Ecto neural progenitor cell (in vitro differentiated cells): ENCODE measurements at places on chromosomes 11 and 22.

DNA sequence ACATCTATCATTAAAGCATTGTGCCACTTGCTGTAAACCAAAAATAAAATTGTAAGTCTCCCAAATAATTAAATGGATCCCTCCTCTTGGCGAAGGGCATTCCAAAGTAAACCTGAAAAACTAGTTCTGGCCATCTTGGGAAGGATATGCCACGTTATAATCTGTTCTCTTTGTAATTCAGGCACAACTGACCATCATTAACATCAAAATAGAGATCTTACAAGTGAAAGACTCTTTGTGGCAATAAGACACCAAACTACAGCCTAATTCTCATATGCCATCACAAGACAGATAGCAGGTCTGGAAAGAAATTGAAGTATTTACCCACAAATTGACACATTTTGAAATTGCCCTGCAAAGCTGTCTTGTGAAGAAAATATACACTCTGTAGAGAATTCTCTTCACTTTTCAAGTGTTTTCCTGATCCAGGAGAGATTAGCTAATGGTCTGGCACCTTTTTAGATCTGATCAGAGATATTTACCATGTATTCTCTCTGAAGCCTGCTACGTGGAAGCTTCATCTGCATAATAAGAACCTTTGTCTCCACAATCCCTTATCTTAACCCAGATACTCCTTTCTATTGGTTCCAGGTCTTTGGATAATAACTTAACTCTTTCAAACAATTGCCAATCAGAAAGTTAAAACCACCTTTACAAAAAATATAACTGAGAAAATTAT, 630.4 kb upstream of the CCDC179 start:
- DNase-seq: no peak

DNA sequence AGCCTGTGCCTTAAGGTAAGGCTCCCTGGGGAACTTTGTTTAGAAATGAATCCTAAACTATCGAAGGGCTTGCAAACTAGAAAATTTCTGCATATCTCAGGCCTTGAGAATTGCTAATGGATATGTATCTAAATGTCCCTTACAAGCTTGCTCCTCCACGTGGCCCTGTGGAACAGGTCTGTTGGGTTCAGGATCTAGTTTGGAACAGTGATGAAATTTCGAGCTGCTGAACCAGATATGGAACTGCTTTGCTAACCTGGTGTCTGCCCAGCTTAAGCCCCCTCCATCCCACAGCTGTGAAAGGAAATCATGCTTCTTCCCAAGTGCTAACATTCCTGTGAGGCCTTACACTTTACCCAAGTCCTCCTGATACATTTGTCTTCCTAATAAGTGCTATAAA, 11.6 kb downstream of the SREBF2 start:
- no peak for DNase-seq

DNA sequence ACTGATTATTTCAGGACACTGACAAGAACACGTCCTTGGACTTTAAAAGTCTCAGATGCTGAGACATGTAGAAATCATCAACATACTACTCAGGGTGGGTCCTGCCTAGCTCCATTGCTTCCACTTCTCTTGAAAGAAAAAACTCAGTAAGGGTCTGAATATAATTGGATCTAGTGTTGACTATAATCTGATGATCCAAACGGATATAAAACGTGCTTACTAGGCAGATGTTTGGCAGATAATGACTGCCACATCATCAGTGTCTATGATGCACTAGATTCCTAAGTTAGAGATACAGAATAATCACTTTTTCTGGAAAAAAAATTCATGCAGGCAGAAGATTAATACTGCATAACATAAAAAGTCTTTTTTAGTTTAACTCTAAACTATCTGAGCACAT, 21.6 kb downstream of the GUCY1A2 start:
- DNase-seq: no peak

DNA sequence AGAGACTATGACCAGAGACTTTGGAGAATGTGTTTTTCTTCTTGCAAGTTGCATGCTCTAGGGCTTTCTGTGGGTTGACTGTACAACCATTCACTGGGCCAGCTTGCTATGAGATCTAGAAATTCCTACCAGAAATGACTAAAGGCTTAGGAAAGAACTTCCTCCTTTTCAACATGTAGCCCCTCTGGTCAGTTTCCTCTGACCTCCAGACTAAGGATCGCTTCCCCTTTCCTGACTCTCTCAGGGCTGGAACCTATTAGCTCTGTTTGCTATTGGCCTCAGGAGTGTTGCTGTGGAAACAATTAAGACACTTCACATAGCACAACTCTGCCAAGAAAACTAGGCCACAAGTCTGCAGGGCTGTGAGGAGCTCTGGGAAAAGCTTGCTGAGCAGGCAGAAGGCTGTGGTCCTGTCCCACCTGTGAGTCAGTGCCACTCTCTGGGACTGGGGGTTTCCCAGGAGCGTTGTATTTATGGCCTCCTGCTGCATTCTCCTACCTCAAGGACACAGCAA, 10.7 kb downstream of the CRY2 start:
- no peak for DNase-seq

- DNase-seq: no peak
Observed at GRCh38 chr11:45260071-45260470, 26.1 kb downstream of the SYT13 start.

GRCh38 chr11:57639321-57640067, 10.2 kb downstream of the YPEL4 start:
- peak; percentile 98 for DNase-seq

DNA sequence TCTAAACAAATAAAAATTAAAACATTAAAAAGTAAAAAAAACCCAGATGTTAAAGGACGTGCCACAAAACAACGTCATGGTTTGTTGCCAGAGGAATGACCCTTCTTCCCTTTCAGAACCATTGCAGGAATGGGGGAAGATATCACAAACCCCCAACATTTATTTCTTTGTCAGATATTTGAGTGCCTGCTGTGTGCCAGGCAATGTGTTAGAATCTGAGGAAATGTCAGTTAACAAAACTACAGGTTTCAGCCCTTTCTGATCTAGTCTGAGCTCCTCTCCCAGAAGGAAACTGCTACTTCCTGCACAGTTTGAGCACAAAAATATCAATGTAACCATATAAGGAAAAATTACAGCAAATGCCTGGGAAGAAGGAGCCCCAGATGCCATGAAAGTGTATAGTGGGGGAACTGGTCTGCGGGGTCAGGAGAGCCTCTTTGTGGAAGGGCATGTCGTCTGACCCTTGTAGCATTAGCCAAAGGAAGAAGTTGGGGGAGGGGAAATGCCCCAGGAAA, 7.1 kb upstream of the NHERF4 start:
- no peak for DNase-seq

GRCh38 chr11:128473636-128474035, 113.7 kb downstream of the ETS1 start:
- no peak for DNase-seq

DNA sequence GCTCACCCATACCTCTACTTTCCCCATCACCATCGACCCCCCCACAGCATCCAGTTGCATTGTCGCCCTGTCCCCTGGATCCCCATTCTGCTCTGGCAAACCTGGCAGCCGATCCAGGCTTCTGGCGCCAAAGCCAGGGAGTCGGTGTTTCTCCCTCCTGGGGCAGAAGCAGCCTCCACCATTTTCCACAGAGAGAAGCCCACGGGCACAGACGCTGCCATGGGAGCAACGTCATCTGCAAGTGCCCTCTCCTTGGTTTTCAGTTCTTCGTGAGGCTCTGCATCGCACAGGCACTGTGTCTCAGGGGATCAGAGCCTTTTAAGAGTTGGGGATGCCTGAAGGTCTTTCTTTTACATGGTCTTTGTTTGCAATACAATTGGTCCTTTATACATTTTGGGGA, 2.3 kb downstream of the YPEL4 start:
- peak; percentile 55 for DNase-seq

DNA sequence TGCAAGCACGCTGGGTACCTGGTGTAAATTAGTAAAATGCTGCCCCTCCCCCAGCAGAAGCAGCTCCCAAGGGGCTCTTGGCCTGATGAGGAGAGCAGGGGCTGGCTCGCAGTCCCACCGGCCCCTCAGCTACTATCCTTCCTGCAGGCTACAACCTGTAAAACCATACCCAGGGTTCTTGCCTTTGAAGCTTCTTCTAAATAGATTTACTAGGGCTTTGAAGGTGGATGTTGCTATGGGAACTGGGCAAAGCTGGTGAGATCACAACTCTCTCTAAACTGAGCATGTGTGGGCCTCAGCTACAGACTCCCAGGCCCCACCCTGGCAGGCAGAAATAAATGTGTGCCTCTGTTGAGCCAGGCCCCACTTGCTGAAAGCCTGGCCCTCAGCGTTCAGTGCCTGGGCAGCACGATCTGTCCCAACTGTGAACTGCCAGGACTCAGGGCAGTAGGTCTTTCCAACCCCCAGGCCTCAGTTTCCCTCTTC, 18.5 kb downstream of the CD5 start:
- no peak for DNase-seq

GRCh38 chr22:41034706-41035105, 57.7 kb upstream of the EP300 start:
- DNase-seq: no peak

DNA sequence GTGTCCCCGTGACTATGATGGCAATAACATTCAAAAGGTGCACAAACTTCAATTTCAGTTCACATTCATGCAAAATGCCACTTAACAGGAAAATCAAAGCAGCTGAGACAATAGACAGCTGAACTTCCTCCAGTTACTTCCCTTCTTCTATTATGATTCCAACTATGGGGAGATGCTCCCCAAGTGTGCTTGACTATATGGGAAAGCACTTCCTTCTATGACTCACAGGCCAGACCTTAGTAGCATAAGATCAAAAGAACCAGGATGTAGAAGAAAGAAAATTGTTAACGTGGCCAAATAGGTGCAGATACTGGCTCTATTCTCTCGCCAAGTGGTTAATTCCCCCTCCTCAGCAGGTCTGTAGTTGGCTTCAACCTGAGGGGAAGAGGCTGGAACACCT, 7.8 kb upstream of the FAT3 start:
- DNase-seq: no peak

DNA sequence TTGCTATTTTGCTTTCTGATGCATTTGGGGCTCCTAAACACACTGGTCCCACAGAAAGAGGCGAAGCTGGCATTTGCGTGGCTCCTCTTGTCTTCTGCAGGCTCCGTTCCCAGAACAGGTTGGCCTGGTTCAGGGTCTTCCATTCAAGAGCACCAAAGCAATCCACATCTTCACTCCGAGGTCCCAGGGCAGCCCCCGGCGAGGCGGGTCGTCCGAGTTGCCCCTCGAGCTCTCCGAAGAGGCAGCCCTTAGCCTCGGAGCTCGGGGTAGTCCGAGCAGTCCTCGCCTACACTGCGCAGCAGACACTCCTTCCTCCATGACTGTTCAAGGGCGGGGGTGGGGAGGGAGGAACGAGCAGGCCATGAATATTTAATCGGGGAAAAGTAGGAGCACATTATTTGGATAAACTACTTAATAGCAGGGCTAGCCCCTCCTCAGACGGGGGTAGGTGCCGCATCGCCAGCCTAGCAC, 321.3 kb downstream of the BLID start:
- DNase-seq: no peak

- no peak for DNase-seq
Observed at GRCh38 chr11:33172996-33173395, 11.7 kb upstream of the CSTF3 start.

GRCh38 chr11:125287491-125288210, 123.1 kb downstream of the PKNOX2 start:
- DNase-seq: no peak

- no peak for DNase-seq
Observed at GRCh38 chr22:29016067-29016938, 45.3 kb downstream of the C22orf31 start.

- DNase-seq: no peak
Observed at GRCh38 chr11:68584991-68585524, 99.3 kb upstream of the GAL start.

GRCh38 chr11:72823105-72823804, 9.0 kb downstream of the ATG16L2 start:
- DNase-seq: peak; percentile 46

GRCh38 chr11:106415510-106415909, 338.0 kb downstream of the AASDHPPT start:
- DNase-seq: no peak

- no peak for DNase-seq
Observed at GRCh38 chr11:130467116-130467900, 18.9 kb downstream of the ADAMTS15 start.

GRCh38 chr11:74877132-74877531, 71.8 kb downstream of the XRRA1 start:
- no peak for DNase-seq

DNA sequence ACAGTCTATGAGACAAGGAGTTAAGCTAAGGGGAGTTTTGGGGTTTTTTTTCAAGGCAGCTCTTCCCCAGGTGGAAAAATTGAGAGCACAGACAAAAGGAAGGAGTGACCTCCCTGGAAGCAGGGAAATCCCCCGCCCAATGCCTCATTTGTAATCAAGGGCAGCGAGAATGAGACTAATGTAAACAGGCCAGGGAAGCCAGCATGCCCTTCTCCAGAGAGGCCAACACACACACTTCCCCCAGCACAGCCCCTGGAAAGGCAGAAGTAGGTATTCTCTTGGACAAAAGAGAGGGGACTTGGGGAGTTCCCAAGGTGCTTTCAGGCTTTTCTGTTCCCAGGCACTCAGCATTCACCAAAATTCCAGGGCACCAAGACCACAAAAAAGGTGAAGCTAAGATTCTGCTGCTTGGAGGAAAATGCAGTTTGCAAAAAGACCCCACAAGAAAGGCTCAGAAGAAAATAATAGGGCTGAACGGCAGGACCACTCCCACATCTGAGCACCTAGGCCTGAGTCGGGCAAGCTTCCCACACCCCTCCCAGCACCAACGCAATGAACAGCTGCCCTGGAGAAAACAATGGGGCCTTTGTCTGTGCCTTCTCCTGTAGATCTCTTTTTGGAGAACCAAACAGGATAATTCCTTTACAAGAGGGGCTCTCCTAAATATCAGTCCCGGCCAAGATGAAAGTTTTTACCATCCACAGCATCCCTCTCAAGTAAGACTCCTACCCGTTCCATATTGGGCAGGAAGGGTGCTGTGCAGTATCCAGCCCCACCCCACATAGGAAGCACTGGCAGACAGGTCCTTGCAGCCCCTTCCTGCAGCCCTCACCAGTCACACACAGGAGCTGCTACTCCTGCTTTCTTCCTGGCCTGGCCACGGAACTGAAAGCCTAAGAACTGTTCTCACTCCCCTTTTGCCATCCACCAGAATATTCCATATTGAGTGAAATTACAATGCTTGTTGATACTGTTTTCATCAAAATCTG, 70.7 kb upstream of the AKIP1 start:
- DNase-seq: peak; percentile 65

DNA sequence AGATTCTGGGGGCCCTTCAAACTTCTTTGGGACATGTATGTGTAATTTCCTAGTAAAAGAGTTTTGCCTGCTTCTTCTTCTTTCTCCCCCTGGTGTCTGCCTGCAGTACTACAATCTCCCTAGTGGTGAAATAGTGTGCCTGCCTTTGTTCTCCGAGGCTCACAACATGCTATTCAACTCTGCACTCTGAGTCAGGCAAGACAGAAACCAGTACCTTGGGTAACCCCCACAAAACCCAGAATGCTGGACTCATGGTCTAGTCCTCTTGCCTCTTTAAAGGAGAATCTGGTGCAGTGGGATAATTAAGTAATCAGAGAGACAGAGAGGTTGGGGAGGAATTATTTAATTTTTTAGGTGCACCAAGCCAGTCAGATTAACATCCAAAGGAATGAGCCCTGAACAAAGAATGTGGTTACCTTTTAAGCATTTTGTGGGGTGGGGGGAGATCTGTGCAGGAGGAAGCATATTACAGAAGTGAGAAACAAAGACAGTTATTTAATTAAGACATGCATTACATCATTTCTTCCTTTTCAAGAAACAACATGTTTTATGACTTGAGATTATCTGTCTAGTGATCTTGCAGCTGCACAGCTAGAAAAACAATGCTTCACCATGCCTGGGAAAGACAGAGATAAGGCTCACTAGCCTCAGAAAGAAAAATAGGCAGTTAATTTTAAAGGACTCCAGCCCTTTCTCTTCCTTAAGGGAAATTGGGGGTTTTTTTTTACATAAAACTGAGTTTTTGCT, 11.0 kb upstream of the MS4A6A start:
- peak; percentile 67 for DNase-seq

- DNase-seq: no peak
Observed at GRCh38 chr11:64627371-64627770, 36.4 kb downstream of the SLC22A12 start.
